Caudate nucleus (tissue), 63 donors: ENCODE measurements at places on chromosomes 11 and 22.

- DNase-seq = no peak
Observed at GRCh38 chr11:2807801-2808241, 77.8 kb downstream of the CDKN1C start.

- DNase-seq = no peak
Observed at GRCh38 chr11:12556788-12557384, 117.3 kb upstream of the TEAD1 start.

GRCh38 chr11:113331441-113331840, 17.1 kb downstream of the TTC12 start:
- DNase-seq = no peak

DNA sequence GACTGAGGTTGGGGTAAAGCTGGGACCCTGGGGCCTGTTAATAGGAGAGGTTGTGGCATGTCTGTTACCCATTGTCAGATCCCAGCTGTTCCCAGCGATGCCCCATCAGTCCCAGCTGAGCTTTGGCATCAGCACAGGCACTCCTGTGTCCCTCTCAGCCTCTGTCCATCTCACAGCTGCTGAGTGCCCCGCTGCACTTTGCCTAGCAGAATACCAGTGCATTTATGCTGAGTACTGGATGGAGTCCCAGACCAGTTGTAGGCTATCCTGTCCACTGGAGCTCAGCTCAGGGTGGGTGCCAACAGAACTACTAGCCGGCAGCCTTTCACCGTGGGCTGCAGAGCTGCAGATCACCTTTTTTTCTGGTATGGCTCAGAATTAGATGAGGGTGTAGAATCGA, 9.9 kb downstream of the FXYD6 start:
- no peak for DNase-seq

DNA sequence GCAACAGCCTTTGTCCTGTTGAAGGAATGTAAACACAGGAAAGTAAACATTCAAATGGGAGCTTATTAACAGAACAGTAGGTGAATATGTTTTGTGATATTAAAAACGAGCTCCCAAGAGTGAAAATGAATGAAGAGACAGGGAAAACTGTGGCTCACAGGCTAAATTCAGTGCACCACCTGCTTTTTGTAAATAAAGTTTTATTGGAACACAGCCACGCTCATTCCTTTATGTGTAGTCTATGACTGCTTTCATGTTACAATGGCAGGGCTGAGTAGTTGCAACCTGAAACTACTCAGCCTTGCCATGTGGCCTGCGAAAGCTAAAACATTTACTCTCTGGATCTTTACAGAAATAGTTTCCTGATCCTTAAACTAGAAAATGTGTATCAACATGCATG, 136.9 kb downstream of the MYO18B start:
- no peak for DNase-seq

DNA sequence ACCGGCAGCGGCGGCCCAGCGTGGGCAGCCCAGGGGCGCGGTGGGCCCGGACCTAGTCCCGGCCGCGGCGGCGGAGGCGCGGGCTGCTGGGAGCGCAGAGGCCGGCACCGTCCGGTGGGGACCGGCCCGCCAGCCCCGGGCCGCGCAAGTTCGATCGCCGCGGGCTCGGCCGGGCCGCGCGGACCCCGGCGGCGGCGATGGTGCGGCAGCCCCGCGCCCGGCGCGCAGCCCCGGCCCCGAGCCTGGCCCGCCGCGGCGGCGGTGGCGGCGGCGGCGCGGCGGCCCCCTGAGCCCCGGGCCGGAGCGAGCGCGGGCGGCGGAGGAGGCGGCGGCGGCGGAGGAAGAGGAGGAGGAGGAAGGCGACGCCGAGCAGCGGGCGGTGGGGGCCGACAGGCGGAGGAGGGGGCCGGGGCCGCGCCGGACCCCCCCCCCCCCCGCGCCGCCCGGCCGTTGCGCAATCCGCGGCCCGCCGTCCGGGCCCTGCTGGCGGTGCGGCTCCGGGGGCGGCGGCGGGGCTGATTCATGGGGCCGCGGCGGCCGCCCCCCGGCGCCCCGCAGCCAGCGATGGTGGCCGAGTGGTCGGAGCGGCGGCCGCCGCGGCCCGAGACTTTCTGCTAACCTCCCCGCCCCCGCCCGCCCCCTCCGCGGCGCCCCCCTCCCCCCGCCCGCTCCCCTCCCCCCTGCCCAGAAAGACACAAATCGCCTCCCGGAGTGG, 1251.9 kb downstream of the BRD1 start:
- DNase-seq = no peak

GRCh38 chr11:102469196-102469821, 16.7 kb upstream of the TMEM123 start:
- no peak for DNase-seq

DNA sequence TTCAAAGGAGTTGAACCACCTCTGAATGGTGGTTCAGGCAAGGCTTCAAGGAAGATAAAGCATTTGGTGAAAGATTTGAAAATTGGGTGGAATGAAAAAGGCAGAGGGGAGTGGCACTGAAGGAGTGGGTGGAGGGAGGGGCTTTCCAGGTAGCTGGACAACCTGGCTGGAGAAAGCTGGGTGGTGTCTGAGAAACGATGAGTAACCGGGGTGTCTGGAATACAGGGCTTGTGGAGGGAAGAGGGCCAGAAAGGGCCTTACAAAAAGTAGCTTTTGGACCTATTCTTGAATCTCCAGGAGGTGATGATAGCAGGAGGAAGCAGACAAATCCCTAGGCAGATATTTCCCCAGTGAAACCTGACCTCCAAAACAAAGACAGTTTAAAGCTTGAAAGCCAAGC, 99.3 kb downstream of the RASSF10 start:
- DNase-seq = no peak

DNA sequence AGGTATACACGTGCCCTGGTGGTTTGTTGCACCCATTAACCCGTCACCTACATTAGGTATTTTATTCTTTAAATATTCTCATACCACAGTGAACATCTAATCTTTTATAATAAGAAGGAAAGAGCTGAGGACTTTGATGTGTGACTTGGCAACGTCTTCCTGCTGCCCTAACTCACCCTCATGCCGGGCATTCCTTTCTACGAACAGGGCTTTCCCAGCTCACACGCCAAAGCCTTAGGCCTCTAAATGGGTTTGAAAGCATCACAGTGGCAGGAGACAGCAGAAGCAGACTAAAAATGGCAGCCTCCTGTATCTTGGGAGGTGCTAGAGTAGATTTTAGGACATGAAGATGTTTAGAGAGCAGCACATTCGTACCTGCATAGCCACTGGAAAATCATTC, 52.6 kb downstream of the CLTCL1 start:
- no peak for DNase-seq

DNA sequence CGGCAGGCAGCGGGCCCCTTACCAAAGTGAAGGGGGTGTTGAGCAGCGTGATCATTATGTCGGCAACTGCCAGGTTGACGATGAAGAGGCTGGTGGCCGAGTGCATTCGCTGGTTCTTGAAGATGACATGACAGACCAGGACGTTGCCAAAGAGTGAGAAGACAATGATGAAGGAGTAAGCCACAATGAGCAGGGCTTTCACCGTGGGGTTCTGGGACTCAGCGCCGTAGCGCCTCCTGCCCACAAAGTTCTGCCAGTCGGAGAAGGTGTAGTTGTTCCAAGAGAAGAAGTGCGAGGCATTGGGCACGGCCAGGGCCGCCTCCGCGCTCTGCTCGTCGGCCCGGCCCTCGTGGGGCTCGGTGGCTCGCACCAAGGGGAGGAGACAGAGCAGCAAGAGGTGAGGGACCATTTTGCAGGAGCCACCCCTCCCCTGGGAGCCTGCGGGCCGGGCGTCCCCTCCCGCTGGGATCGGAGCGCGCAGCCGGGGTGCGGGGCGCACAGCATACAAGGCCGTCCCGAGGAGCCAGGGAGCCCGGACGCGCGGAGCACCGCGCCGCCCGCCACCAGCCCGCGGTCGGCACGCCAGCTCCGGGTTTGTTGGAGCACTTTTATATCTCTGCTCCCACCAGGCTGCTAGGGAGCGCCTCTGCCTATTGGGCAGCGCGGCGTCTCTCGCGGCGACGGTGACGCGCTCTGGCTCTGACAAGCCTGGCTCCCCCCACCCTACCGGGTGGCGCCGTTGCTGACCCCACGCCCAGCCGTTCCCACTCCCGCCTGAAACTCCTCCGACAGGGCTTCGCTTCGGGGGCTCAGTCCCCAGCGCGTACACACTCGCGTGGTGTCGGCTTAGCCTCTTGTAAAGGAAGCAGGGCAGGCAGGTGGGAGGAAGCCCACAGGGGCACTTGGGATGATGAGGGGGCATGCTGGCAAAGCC, at the start of gene GPR83:
TSS of gene GPR83 (minus strand) at position 581 of the 934 bp plus-strand sequence. CDS start at position 409, 172 bp downstream.
- DNase-seq = peak; percentile 12

- no peak for DNase-seq
Observed at GRCh38 chr11:34627197-34627596, 6.3 kb downstream of the EHF start.

DNA sequence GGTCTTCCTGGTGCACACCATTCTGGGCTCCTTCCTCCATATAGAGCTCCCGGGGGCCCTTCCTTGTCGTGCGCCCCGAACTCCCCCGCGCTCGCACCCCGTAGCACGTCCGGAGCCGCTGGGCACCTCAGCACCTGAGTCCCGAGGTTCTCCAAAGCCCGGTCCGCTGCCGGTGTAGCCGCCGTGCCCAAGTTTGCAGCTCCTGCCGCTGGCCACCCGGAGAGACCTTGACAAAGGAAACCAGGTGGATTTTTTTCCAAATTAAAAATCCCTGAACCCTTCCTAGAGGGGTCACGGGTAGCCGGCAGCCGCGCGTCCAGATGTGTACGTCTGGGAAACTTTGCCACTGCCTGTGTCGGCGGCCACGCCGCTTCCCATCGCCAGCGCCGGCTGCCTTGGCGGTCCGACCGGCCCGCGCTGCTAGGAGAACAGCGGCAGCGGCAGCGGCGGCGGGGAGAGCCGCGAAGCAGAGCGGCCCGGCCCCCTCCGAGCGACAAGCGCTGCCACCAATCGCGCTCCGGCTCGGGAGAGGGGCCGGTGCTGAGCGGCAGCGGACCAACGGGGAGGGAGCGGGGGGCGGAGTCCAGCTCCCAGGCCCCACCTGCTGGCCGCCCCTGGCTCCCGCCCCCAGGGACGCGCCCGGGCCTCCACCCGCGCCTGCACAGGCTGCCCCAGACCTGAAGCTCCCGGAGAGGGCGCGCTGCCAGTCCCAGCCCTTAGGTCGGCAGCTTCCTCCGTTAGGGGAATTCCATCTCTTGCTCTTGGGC, at the start of gene GALNT18:
TSS of gene GALNT18 (minus strand) at position 433 of the 767 bp plus-strand sequence.
- DNase-seq = peak; percentile 84

- DNase-seq = no peak
Observed at GRCh38 chr22:35690001-35690400, 27.7 kb upstream of the APOL5 start.

GRCh38 chr22:22935056-22935545, 47.5 kb downstream of the IGLL5 start:
- no peak for DNase-seq

- DNase-seq = no peak
Observed at GRCh38 chr11:13134066-13134465, 125.0 kb downstream of the RASSF10 start.

DNA sequence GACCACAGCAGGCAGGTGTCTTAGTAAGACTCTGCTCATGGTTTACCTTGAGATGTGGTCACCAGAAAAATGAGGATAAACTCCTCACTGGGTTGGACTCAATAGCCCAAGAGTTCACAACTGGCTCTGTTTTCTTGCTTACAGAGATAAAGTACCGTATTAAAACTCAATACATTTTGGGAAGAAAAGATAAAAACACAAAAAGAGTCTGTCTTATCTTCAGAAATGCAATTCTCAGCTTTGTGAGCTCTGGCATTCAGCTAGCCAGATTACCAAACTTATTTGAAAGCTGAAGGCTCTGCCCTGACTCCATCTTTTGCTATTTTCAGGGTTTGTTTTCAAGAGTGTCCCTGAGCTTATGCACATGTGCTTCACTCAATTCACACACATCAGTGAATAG, 75.4 kb downstream of the PHF21A start:
- no peak for DNase-seq
